ENCODE measurements at places on chromosomes 2 and 18.

DNA sequence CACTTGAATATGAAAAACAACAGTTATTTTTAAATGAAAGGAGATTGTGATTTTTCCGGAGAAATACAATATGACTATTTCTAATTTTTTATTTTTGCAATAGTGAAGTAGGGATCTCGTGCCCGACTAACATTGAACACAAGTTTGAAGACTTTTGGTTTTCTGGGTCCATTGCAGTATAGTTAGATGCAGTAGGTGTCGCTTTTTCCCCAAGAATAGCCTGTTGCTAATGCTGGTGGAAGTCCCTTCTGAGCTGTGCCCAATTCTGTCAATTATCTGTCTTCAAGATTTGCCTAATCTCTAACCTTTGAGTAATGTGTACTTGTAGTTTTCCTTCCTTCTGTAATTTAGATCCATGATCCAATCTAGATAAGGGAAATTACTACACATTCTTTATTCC, 36.5 kb downstream of the SEMA4F start:
- peak; percentile 45 for DNase-seq

DNA sequence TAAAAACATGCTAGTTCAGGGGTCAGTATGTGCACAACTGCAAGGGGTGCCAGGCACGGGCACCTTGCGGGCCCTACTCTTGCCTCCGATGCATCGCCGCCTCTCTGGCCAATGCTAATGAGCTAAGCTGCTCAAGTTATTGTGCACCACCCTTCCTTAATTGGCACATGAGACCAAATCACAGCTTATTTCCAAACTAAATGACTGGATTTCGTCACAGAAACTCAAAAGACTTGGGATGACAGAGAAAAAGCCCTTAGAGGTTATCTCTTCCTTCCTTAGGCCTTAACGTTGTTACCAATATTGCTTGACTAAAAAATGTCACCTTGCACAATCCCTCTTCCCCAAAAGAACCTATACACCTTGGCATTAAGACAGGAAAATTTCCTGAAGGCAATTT, 7.7 kb downstream of the RNF149 start:
- no peak for DNase-seq

DNA sequence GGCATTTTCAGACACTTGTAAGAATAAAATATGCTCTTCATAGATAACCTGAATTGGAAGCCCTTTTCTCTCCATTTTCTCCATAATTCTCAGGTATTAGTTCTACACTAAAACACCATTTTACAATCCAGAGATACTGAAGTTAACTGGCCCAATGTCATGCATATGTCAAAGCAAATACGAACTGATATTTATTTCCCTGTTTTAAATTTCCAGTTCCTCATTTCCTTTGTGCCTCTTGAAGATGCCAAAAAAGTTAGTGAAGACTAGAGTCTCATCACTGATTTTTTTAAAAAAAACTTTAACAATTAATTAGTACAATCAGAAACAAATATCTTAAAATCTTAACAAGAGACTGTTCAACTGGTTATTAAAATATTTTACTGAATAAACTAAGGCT, 52.8 kb upstream of the ITGB6 start:
- DNase-seq: no peak

GRCh38 chr2:11498543-11499034, 32.6 kb upstream of the E2F6 start:
- no peak for DNase-seq

DNA sequence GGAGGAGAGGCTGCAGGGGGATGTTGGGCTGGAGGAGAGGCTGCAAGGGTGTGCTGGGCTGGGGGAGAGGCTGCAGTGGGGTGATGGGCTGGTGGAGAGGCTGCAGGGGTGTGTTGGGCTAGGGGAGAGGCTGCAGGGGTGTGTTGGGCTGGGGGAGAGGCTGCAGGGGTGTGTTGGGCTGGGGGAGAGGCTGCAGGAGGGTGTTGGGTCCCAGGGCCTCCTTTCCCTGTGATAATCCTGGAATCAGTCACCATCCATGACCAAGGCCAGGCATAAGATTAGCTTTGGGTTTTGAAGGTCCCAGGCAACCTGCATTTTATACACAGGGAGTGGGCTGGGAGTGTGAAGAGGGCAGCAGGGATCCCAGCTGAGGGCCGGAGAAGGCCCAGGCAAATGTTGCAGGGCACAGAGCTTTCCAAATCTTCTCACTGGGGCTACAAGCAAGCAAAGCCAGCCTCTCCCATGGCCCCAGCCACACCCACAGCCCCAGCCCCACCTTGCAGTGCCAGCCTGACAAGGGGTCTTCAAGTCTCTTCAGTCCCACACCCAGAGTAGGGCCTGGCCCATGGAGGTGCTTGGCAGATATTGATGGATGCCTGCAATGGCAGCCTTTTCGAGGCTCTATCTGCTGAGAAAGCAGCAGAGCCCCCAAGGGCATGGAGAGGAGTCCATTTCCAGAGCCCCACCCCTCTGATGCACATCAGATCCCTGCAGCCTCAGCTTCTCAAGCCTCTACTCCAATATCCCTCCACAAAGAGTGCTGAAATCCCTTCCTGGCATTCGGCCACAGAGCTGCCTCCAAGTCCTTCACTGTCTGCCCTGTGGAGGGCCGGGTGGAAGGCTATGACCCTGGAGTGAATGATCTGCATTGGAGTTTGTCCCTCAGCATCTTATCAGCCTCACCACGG, 50.3 kb upstream of the GLI2 start:
- DNase-seq: no peak

Data from hematopoietic multipotent progenitor cell (in vitro differentiated cells).